ENCODE measurements at places on chromosomes 12 and 14. TPM values are rescaled to one million over a fixed set of nuclear protein-coding genes. Genes with fewer than 3 reads are reported as not detected.

Gene CIDEB
- total RNA-seq, result not detected

Gene P2RX2
- total RNA-seq, result not detected

Gene TAS2R7
- total RNA-seq, result not detected

Gene LHX5
- total RNA-seq, result not detected

Gene GNB3
- 0.60 TPM for total RNA-seq

Gene IFI27L1
- total RNA-seq, result 7.0 TPM

Gene EXOC3L4
- total RNA-seq, result 0.29 TPM
